ENCODE measurements at places on chromosomes 2 and 18. TPM values are rescaled to one million over a fixed set of nuclear protein-coding genes. Genes with fewer than 3 reads are reported as not detected.

The TLX2 gene
- total RNA-seq: 0.63 TPM

The GRHL1 gene
- total RNA-seq: 15.9 TPM

The GALNT3 gene
- total RNA-seq: 14.0 TPM

The IL36RN gene
- total RNA-seq: 0.26 TPM

The RFTN2 gene
- 37.4 TPM for total RNA-seq

The RIT2 gene
- total RNA-seq: 0.48 TPM

The TXNDC2 gene
- not detected for total RNA-seq

The IL1R2 gene
- total RNA-seq: 0.37 TPM

The SLC19A3 gene
- 1.4 TPM for total RNA-seq

The GALNT14 gene
- 2.9 TPM for total RNA-seq

DNA sequence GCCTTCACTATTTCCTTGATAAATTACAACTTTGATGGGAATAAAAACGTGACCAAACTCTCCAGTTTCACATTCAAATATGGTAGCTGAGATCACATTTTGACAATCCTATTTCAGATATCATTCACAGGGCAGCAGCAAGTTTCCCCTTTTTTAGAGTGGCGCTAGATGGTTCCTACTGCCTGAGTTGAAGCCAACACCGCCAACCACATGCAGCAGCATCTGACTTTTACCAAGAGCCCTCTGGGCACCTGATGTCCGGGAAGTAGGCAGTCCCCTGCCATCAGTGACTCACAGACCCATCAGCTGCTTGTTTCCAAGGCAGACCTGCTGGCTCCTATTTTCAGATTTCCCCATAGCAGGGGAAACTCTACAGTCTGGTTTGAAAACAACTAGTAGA, 4.0 kb upstream of the MREG start:
- no peak for DNase-seq

DNA sequence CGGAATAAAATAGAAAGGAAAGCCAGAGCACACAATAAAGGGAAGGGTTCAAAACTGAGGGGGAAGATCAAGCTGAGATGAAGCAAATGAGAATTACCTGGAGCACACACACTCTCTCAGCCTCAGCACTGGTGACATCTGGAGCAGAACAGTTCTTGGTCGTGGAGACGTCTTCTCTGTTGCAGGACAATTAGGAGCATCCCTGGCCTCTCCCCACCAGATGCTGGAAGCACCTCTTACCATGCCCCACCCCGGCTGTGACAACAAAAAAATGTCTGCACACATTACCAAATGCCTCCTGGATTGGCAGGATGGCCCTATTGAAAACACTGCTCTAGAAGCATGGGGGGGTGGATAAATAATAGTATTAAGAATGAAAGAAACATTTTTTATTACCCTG, 43.6 kb upstream of the MAP3K20 start:
- DNase-seq: no peak

DNA sequence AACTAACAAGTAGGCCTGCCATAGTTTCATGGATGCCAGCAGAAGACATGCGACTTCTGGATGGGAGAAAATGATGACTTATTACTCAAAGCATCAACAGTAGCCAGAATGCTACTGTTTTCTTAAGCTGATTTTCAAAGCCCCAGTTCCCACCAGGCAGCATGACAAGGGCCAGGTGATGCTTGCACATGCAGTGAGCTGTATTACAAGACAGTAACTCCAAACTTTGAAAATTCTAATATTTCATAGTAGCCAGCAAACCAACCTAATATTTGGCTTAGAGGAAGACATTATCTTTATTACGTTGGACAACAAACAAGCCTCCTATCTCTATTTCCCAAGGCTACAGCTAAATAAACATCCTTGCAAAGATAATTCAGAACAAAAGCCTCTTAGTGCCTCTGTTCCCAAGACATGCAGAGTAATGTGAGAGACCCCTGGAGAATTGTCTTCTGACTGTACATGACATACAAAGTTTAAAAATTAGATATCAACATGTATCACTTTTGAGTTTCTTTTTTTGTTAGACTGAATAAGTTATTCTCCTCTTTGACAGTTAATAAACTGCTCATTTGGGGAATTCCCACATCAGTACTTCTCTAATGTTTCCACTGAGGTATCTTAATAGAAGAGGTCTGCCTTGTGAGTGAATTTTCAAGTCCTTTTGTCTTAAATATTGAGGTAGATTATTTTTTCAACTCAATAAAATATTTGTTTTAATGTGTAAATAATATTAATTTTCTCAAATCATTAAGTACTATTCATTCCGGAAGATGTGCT, 367.6 kb upstream of the CWC22 start:
- no peak for DNase-seq

GRCh38 chr2:209473930-209474419, 50.1 kb downstream of the MAP2 start:
- DNase-seq: no peak

DNA sequence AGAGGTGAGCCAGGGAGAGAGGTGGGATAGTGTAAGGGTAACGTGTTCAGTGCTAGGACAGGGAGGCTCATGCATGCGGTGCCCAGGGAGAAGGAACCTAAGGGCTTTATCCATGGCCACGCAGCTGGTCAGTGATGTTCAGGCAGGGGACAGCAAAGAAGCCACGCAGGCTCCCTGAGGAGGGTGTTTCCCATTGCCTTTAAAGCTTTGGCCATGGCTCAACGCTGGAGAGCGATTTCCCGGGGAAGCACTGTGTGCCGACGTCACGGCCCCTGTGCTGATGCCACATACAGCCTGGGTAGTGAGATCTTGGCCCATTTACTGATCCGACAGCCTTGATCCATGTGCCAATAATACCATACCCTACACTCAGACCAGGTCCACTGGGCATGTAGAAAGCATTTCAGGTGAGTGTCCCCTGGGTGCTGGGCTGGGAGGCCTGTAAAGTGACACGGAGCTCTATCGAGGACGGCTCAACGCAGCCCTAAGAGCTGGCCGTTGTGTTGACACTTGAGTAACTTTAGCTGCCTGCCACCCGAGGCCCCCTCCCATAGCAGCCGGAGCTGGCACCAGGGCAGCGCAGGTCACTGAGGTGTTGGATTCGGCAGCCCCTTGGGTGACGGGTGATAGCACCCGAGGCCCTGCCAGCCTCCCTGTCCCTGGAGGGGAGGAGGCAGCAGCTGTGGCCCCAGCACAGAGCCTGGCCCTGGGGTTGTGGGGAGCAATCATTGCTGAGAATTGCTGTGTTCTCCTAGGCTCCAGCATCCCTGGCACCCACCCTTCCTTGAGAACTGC, 41.4 kb downstream of the PDIA6 start:
- DNase-seq: no peak

DNA sequence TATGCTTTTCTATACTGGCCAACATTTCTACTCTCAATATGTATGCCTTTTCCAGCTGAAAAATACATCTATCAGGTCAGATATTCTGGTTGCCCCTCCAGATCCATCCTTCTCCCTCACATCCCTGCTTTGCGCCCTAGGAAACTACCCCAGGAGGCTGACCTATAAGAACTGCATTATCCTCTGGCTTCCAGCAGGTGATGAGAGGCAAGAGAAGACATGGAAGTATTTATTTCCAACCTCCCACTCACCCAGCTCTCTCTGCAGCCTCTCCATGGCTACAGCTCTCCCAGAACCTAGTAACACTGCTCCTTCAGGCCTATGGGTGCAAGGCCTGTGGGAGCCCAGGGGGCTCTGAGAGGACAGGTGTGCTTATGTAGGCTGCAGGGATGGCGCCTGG, 42.9 kb downstream of the ARID5A start:
- DNase-seq: no peak

DNA sequence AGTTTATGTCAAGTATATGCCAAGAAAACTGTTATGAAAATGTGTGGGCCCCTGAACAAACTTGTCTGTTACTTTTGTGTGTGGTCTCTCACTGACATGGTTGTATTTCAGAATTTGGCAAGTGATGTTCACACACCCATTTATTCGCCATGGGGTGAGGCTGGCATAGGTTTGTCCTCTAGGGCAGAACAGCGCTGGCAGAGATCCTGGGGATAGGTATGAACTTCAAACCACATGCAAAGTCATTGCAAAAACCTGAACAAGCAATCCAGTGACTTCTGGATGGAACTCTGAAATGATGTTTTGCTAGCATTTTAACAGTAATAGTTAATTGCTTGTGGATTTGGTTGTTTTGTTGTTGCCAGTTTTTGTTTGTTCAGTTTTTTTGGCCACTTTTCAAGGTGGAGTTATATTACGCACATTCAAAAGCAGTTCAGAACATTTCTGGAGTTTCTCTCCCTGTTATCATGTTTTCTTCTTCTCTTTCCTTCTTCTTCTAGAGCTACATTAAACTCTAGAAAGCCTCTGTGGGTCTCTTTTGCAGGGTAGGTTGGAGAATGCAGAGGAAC, 78.5 kb downstream of the MDH1 start:
- DNase-seq: no peak

Data from urinary bladder (tissue), 4 donors.